Immature natural killer cell (primary cell): ENCODE measurements at places on chromosomes 4 and X.

- no peak for DNase-seq
Measured at GRCh38 chr4:98939438-98939837, 10.5 kb upstream of the EIF4E start.

- no peak for DNase-seq
Measured at GRCh38 chrX:100404851-100405250, 5.2 kb downstream of the PCDH19 start.

DNA sequence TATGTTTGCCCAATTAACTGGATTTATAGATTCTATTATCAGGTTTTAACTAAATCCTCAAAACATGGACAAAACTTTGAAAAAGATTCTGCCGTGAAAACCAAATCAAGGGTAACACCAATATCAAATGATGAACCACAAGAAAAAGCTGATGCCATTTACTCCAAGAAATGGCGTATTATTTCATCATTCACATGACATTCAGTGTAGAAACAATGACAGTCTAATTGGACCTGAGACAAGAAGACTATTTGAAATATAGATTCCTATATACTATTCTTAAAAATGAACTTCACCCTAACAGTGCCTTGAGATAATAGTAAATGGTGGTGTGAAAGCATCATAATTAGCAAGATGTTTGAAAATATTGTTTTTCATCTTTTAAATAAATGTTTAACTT lies 4.8 kb downstream of the SLC25A31 start:
- DNase-seq, result no peak

- no peak for DNase-seq
Measured at GRCh38 chr4:48575964-48576363, 85.9 kb downstream of the ZAR1 start.

- no peak for DNase-seq
Measured at GRCh38 chr4:188552741-188553275, 413.6 kb downstream of the TRIML1 start.
